ENCODE measurements at places on chromosomes 13 and 19. TPM values are rescaled to one million over a fixed set of nuclear protein-coding genes. Genes with fewer than 3 reads are reported as not detected.

HSH2D gene
- 0.78 TPM for polyA plus RNA-seq

HAUS5 gene
- 15.7 TPM for polyA plus RNA-seq

MED16 gene
- polyA plus RNA-seq, result 48.1 TPM

GNG7 gene
- 3.0 TPM for polyA plus RNA-seq

ZFR2 gene
- 0.16 TPM for polyA plus RNA-seq

PLD3 gene
- polyA plus RNA-seq, result 251 TPM

HNRNPL gene
- polyA plus RNA-seq, result 280 TPM

Measured in muscle of leg (tissue), 16 donors.